ENCODE measurements at places on chromosomes 7 and 10. TPM values are rescaled to one million over a fixed set of nuclear protein-coding genes. Genes with fewer than 3 reads are reported as not detected.

DNA sequence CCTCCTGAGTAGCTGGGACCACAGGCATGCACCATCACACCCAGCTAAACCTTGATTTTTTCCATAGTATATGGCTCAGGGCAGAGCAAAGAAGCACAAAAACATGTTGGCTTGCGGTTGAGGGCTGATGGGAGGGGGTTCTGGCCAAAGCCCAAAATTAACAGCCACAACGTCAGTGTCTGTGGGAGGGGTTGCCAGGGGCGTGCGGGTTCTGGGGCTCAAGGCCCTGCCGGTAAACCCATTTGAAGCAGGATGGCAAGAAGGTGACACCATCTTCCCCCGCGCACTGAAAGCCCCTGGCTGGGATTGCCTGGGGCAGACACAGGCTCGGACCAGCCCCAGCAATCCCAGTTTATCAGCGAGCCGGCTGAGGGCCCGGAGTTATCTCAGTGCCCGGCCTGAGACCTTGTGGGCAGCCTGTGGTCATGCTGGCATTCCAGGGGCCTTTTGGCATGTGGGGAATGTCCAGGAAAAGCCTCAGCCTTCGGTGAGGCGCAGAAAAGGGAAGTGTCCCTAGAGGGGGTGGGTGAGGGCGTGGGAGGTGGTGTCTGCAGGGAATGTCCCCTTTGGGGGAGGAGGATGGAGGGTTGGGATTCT lies 167.7 kb upstream of the TNRC18 start:
- DNase-seq = peak; percentile 99

DNA sequence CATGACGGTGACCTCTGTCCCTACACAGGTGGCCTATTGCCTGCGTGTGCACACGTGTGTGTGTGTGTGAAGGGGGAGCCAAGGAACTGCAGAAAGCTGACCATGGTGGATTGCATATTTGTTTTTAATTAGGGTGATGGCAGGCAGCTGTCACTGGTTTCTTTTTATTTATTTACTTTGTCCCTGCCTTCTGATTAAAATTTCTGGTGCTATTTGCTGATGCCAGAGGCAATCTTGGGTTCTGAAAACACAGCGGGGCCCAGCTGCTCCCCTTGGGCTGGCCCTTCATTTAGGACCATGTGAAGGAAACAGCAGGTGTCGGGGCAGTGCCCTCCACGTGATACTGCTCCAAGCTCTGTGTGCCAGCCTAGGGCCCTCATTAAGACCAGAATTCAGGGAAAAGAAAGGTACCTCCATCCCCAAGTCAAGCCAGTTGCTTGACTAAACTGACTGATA lies 71.3 kb upstream of the PODXL start:
- no peak for DNase-seq

GRCh38 chr7:144713850-144714249 lies 122.0 kb downstream of the TPK1 start:
- DNase-seq = no peak

DNA sequence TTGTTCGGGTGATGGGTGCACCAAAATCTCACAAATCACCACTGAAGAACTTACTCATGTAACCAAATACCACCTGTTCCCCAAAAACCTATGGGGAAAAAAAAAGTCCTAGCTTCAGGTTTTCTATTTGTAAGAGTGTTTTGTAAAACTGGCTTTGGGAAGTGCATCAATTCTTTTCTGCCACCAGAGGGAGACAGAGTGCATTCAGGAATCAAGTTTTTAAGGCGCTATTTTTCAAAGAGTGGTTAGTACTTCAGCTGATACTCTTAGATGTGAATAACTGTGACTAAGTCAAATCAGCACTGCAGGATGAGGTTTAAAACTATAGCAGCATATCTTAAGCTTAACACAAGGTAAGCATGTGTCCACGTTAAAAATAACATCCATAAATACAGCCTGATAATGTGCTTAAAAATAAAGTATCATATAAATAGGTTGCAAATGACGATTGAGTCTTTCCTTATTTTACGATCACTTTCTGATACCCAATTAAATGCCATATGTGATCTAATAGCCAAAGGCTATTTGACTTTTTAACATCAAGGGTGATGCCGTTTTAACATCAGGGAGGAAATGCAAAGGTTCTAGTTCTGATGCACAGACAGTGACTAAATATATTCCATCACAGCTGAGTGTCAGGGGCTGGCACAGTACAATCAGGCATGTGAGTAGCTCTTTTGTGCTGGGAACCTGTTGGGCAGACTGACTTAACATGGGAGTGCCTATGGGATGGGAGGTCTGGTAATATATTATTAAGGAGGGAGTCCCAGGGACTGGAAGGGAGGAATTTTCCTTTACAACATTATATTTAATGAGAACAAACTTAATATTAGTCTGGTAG lies 10.6 kb upstream of the LYZL2 start:
- peak; percentile 69 for DNase-seq

GRCh38 chr7:1673581-1674118 lies 3.6 kb downstream of the ELFN1 start:
- DNase-seq = no peak

DNA sequence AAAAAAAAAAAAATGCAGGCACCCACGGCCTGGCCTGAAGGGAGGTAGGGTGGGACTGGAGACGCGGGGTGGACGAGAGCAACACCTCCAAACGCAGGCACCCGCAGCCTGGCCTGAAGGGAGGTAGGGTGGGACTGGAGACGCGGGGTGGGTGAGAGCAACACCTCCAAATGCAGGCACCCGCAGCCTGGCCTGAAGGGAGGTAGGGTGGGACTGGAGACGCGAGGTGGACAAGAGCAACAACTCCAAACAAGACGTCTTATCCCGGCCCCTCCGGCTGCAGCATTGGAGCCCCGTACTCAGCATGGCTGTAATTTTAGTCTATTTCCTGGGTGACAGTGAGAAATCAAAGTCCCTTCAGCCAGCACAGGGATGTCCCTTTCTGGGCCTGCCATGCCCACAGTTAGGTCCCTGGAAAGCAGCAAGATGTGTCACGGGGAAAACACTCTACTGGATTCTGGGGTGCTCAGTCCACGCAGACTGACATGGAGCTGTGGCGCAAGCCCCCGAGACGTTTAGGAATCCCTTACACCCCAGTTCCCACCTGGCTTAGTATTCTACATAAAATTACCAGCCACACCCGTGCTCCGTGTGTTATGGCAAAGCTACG lies 119.9 kb downstream of the WDR37 start:
- no peak for DNase-seq

DNA sequence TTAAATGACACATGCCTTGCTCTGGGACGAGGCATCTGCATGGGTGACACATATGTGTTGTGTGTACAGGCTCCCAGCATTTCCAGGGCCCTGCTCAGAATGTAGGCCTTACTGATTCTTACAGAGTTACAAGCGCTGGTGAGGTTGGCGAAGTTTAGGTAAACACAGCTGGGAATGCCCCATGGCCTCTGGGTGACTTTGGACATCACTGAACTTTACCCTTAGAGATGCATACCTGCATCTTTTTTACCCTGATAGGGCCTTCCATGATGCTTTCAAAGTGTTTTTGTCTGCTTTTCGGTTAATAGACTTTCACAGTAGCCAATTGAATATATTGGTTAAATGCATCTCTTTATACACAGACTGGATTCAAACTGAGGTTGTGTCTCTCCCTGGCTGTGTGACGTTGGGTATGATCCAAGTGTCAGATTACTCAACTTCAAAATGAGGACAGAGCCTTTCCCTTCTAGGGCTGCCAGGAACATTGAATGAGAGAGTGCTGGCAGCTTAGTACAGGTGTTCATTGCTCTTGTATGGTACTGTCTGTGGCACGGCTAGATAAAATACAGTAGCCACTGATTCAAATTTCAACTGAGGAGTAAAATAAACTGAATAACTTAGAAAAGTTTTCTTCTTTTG lies 29.5 kb downstream of the EGFR start:
- peak; percentile 41 for DNase-seq

SPDYE9 gene
- total RNA-seq = not detected

LOXL4 gene
- under 0.01 TPM for total RNA-seq

OR2A7 gene
- total RNA-seq = not detected

All from RPMI7951 (cell line).